Non-pigmented ciliary epithelial cell (primary cell): ENCODE measurements at places on chromosomes 12 and 14.
A peak's percentile ranks its signal among the peaks of the same experiment; 100 is the strongest.

DNA sequence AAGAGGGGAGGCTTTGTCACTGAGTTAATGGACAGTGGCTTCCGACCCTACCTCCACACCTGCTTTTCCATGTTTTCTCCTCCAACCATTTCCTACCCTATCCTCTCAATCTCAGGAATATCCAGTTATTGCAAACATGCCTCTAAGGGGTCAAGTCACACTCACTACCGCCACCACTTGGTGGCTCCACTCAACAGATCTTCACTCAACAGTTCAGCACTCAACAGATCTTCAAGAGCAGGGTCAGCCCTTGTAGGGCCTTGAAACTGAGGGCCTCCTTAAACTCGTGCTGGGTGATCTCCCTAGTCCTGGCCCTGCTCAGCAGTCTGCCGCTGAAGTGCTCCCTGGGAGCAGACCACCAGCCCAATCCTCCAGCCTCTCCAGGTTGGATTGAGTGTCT is 14.2 kb downstream of the ZNF641 start:
- no peak for DNase-seq

- DNase-seq, result peak; percentile 86
These were observed 57.8 kb downstream of the GPR135 start for GRCh38 chr14:59407246-59408010.

- DNase-seq, result no peak
These were observed 65.1 kb upstream of the DYNC1H1 start for GRCh38 chr14:101899263-101899662.

GRCh38 chr12:42477941-42478340 is 111.6 kb downstream of the PRICKLE1 start:
- no peak for DNase-seq

DNA sequence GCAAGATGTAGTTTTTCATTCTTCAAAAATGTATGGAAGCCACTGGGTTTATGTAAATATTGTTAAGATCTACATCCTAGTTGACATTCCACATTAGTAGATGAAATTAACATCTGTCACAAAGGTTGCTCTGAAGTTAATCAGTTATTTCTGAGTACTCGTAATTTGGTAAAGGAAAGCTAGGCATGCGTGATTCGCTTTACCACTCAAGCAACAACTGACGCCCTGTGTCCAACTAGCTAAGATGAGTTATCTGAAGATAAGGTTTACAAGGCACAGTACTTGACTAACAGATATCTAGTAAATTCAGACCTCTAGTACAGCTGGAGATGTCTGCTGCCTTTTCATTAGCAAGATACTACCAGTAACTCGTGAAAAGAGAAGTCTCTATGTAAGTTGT is 14.1 kb downstream of the PRKD1 start:
- DNase-seq, result no peak
